ENCODE measurements at places on chromosomes 16 and 17.

- no peak for DNase-seq
Observed at GRCh38 chr16:15649727-15650018, 372 bp upstream of the NDE1 start.

DNA sequence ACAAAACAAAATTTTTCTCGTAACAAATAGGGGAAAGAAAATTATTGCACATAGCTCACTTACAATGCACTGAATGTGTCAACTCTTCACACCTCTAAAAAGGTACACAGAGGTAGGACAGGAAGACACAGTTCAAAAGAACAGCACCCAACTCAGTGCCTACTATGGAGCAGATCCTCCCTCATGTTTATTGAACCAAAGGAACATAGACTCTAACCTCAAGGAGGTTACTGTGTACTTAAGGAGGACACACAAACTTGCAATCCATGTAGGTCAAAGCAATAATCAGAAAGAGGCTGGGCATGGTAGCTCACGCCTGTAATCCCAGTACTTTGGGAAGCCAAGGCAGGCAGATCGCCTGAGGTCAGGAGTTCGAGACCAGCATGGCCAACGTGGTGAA, 50.3 kb downstream of the SLC39A11 start:
- no peak for DNase-seq

DNA sequence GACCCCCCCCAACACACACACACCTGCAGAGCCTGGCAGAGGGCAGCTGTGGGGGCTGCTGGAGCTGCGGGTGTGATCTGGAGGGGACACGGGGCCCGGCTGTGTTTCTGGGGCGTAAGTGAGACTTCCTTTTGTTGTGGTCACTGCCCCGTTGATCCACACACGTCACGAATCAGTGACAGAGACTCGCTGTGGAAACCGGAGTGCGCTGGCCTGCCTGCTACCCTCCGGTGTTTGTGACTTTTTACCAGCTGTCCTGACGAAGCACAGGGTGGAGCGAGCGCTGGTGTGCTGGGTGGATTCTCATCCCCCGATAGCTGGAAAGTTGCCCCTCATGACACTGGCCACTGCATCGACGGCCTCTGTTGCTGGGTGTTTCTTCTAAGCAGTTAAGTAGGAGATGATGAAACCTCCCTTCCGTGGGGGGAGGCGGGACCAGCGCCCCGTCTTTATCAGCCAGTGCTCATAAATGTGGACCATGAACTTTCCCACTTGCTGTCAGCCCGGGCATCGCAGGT, 2.3 kb downstream of the METRNL start:
- no peak for DNase-seq

GRCh38 chr16:9055115-9055514, 36.3 kb upstream of the HAPSTR1 start:
- no peak for DNase-seq

DNA sequence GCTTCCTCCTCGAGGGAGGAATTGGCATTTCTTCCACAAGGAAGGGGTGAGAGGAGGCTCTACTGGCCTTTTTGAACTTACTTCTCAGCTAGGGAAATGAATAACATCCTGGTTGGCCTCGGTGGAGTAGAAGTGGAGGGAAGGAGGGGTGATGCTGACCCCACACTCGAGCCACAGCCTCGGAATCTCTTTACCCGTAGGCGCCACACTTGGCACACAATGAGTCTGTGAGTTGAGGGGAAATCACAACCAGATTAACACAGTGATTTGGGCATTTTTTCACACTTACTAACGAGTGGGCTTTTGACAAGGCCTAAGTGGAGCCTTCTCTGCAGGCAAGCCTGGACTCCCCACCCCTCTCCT, 47.3 kb upstream of the TBX2 start:
- DNase-seq = no peak

- no peak for DNase-seq
Observed at GRCh38 chr17:5023588-5024147, 11.6 kb downstream of the SLC52A1 start.
